CD4-positive, alpha-beta T cell treated with Interleukin-6 at 100 ng/mL for 8 hours (primary cell): ENCODE measurements at places on chromosomes 11 and 22.

- no peak for DNase-seq
Observed at GRCh38 chr11:73383249-73384124, 7.3 kb downstream of the RELT start.

GRCh38 chr22:25382762-25383161 lies 163.3 kb downstream of the CRYBB2 start:
- DNase-seq: no peak

DNA sequence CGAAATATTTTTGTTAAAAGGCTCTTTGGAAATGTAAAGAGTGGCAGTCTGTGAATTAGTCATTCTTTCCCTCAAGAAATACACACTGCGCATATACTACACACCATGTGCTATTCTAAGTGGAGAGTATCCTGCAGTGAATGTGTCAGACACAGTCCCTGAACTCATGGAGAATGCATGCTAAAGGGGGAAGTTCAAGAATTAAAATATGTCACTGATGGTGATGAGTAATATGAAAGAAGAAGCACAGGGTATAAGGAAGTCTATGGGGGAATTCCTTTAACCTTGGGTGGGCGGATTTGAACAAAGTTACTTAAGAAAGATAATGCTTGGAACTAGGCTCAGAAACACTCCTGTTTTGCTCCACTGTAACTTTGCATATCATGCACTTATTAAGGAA lies 153.0 kb downstream of the LRRC4C start:
- DNase-seq: no peak

DNA sequence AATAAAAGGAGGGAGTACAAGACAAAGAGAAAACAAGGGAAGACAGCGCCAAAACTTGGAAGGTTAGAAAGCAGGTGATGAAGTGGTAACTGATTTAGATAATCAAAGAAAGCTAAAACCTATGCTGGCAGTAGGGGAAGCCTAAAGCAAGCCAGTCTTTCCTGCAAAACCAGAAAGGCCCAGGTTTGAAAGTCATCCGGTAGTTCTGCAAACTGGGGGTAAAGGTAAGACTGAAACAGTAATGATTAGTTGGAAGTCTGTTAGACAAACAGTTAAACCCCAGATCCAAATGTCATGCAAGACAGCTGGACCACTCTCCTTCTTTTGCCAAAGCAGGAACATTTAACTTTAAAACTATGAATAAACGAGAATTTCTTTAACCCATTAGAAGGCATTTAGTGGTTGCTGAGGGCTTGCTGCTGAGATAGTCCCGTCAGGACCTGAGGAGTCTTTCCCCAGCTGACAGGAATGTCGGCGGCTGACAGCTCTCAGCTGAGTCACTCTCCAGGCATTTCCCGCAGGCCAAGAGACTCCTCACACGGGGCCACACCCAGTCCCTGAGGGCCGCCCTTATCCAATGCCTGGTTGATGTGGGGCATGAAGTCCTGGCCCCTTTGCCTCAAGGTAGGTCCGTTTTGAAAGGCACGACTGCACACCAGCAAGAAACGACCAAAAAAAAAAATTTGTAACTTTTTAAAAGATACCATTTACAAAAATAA lies 36.3 kb upstream of the CFAP300 start:
- DNase-seq: no peak

GRCh38 chr22:39459681-39460080 lies 2.9 kb downstream of the MGAT3 start:
- no peak for DNase-seq

DNA sequence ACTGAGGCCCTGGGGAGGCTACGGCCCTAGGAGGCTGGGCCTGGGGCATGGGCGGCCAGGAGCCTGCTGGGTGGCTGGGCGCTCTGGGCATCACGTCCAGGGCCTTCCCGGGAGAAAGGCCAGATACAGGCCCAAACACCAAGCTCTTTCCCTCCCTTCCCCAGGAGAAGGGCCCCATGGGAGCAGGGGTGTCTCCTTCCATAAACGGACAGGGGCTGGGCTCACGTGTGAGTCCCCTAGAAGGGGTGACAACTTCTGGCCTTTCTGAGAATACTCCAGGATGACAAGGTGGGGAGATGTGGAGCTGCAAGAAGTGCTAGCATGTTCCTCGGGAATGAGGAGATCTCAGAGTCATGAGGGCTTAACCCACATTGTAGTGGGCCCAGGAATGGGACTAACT lies 19.5 kb upstream of the SYT8 start:
- no peak for DNase-seq

DNA sequence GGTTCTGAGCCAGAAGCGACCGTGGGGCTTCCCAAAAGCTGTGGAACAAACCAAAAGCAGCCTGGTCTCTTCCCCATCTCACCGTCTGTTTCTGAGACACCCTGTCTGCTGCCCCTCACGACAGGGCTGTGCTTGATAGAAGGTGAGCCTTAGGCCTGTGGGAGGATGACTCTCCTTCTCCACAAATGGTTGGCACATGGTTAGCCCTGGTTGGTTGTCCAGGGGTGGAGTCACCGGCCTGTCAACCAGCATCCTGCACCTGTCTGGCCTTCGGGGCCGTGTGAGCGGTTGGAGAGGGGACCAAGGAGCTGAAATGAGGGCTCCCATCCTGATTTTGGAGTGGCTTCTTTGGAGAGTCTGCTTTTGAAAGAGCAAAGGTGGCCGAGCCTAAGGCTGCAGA lies 135.3 kb downstream of the PKNOX2 start:
- no peak for DNase-seq

DNA sequence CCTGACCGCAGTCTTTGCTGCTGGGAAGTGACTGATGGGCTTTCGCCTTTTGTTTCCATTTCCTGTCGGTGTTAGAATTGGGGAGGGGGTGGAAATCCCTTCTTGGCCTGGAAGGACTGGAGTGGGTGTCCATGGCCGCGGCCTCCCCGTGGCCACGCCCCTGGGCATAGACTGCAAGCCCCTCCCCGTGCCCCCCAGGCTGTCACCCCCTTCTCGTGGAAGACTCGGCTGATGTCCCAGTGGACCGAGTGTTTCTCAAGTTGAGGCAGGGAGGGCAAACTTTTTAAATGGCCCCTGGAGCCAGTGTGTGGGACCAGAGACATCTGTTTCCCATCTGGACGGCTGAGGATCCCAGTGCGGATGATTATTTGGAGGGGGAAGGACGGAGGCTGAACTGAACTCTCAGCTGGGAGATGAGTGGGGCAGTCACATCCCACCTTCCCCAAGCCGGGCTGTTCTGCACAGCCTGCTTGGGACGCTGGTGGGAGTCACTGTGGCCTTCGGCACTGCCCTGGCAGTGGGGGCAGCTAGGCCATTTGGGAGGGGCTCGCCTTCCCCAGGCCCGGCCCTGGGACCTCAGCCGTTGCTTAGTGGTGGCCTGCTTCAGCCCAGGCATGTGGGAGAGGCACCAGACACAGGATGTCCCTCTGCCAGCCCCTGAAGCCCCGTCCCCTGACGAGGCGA lies 1.6 kb downstream of the CD81 start:
- no peak for DNase-seq

GRCh38 chr22:49767355-49768062 lies 60.2 kb downstream of the BRD1 start:
- DNase-seq: peak; percentile 49

DNA sequence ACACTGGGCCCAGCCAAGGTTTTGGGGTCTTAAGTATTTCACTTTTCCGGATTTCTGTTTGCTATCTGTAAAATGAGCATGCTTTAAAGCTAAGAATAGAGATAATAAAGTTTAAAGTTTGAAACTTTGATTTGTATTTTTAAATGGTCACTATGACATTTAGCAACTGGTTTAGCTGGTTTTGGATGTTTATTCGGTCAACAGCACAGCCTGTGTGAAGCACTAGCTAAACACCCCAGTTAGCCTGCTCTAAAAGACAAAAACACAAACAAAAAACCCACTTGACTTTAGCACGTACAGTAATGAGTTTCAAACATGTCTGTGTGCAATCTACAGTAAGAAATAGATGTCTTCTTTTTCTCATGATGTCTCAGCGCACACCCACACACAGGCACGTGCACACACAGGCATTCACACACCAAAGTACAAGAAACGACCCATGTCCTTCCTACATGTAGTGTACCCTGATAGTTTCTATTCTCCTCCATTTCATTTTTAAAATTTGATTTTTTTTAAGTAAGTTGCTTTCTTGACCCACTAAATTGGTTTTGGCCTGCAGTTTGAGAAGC lies 29.4 kb downstream of the SLC1A2 start:
- DNase-seq: no peak

DNA sequence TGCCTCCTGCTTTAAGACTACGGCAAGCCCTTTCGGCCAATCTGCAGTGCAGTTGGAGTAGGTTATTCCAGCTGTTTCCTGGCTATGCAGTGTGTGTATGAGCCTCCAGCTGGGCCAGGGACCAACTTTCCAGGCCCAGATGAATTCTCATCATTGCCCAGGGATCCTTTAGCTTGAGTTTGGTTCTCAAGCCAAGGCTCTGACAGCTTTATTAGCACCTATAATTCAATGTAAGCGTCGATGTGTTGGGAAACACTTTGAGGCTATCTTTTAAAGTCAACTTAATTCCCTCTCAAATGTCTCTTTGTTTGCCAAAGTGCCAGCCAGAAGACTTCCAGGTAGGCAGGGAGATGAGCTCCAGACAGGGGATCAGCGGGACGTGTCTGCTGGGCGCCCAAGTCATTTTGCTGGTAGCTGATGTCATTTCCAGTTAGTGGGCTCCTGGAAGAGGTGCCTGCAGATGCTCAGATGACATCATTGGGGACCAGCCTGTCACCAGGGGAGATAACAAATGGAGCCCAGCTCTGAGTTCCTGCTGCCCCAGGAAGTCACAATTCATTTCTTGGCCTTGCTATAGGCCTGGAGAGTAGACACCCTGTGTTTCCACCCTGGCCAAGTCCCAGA lies 520.4 kb downstream of the SOX6 start:
- no peak for DNase-seq

DNA sequence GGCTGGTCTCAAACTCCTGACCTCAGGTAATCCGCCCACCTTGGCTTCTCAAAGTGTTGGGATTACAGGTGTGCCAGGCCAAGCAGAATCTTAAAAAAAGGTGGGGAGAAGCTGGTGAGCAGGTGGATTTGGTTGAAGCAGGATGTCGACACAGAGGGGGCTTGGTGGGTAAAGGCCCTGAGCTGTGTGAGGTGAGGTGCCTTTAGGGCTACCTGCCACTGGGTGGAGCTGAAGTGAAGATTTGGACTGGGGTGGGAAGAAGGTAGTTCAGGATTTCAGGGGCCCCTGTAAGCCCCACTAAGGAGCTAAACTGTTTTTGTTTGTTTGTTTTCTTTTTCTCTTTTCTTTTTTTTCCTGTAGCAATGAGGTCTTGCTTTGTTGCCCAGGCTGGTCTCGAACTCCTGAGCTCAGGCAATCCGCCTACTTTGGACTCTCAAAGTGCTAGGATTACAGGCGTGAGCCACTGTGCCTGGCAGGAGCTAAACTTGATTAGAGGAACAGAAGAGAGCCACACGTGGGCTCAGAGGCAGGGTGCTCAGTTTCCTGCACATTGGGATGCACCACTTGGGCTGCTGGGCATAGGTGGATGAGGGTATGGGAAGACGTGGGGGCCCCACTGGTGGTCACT lies 6.0 kb downstream of the P2RX6 start:
- DNase-seq: no peak

GRCh38 chr11:68503792-68504191 lies 43.2 kb downstream of the PPP6R3 start:
- no peak for DNase-seq

DNA sequence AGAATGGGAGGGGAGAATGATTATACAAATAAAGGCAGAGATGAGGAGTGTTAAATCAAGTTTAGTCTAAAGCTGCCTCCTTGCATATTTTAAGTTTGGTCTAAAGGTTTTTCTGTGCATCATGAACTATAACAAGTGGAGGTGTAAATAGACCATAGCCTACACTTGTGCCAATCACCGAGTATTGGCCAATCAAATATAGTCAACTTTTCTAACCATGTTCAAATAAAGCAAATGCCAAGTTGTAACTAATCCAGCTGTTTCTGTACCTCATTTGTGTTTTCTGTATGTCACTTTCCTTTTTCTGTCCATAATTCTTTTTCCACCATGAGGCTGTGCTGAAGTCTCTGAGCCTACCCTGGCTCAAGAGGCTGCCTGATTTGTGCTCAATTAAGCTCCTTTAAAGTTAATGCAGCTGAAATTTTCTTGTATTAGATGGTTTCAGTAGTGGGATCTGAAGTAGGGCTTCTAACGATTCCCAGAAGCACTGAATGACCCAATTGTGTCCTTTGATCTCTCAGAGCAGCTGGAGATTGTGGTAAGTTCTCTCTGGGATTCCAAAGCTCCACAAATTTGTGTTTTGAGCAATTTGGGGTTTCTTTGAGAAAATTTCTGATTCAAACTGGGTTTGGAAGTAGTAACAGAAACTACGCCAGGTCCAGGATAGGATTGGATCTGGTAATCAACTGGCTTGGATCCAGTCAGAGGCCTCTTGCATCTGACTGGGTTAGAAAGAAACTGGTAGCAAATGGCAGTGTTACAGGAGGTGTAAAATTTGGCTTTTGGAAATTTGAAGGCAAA lies 25.6 kb downstream of the OR5A2 start:
- no peak for DNase-seq

DNA sequence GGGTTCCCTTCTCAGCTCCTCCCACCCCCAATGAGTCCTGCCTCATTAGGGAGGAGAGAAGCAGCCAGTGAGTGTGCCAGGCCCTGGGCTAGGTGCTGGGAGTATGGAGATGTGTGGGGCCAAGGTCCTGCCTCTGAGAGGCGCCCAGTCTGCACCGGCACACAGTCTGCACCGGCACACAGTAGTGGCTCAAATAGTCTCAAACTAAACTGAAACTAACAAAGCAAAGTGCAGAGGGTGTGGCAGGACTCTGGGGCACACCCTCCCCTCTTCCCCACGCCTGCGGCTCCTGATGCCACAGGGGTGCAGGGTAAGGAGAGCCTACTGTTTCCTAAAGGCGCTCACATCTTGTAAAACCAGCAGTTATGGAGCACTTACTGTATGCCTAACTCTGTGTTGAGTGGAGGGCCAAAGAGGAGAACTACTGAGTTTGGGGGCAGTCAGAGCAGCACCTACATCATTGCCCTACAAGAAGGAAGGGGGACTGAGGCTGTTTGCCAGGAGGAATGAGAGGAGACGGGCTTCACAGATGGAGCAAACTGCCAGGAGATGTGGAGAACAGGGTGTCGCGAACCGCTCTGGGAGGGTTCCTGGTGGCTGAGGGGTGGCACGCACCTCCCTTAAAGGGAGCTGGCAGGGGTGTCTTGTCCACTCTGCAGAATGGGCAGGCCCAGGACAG lies 939 bp upstream of the SH3BP1 start:
- peak; percentile 40 for DNase-seq

GRCh38 chr11:128867277-128867676 lies at the start of gene KCNJ1:
KCNJ1 (minus strand) TSS chr11:128867296; CDS start chr11:128840243, 27,053 bp downstream.
- no peak for DNase-seq

- DNase-seq: no peak
Observed at GRCh38 chr11:26930518-26931247, 63.2 kb upstream of the FIBIN start.
